Nucleus accumbens (tissue), 56 donors: ENCODE measurements at places on chromosomes 13 and 19.

GRCh38 chr13:29059800-29060199 lies 239.7 kb downstream of the MTUS2 start:
- no peak for DNase-seq

- peak; percentile 73 for DNase-seq
These were observed 29.2 kb downstream of the IL12RB1 start for GRCh38 chr19:18057557-18057956.

DNA sequence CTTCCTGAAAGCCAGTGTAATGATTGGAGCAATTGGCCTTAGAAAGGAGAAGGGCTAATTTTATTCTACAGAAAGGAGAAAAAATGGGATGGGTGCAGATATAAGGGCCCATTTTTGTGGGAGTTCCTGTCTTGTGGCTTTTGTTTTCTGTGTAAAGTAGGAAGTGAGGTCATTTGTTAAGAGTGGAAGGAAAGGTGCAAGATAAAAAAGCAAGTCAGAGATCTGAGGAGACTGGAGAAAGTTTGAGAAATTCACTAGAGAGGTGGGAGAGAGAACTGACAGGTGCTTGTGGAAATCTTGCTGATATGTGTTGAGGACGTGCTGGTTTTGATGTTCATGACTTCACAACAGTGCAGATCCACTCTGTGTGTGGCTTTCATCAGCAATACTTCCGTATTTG lies 349.4 kb downstream of the DLEU7 start:
- no peak for DNase-seq

GRCh38 chr13:33341861-33342452 lies 56.4 kb upstream of the STARD13 start:
- DNase-seq: no peak
